ENCODE measurements at places on chromosomes 2 and 18.

- DNase-seq = no peak
Measured at GRCh38 chr2:237218756-237219155, 133.1 kb downstream of the COPS8 start.

GRCh38 chr18:79511271-79511670, 115.5 kb downstream of the NFATC1 start:
- no peak for DNase-seq

GRCh38 chr2:129061069-129061768, 742.6 kb upstream of the HS6ST1 start:
- no peak for DNase-seq

DNA sequence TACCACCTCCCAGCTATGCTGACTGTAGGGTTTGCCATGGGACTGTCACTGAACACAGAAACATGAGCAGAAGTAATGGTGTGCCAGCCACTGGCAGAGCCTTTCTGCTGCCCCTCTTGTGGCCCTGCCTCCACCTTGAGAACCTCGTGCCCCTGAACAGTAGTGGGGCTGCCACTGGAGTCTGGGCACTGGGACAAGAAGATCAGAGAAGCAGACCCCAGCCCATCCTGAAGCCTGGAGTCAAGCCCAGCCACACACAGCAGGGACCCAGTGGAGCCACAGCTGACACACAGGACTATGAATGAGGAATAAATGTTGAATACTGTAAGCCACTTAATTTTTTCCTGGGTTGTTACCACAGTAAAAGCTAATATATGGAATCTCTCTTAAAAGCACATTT, 159.6 kb downstream of the NCKAP5 start:
- DNase-seq = no peak

DNA sequence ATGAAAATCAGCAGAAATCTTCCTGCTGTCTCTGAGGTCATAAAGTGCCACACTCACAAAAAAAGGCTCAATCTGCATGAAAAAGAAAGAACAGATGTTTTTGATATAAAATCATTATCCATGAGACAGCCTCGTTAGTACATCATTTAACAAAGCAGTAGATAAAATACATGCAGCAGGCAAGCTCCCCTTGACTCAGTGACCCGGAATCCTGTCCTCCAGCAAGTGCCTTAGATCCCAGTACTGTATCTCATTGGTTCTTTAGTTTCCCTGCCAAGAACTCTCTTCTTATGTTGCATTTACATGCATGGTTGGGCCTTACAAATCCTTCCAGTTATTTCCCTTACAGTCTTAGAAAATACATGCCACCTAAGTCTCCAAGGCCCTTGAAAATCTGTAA, 148.9 kb upstream of the CCDC195 start:
- no peak for DNase-seq

GRCh38 chr2:202158796-202159195, 79.6 kb downstream of the SUMO1 start:
- no peak for DNase-seq

GRCh38 chr18:47993409-47993808, 63.0 kb upstream of the SMAD2 start:
- no peak for DNase-seq

DNA sequence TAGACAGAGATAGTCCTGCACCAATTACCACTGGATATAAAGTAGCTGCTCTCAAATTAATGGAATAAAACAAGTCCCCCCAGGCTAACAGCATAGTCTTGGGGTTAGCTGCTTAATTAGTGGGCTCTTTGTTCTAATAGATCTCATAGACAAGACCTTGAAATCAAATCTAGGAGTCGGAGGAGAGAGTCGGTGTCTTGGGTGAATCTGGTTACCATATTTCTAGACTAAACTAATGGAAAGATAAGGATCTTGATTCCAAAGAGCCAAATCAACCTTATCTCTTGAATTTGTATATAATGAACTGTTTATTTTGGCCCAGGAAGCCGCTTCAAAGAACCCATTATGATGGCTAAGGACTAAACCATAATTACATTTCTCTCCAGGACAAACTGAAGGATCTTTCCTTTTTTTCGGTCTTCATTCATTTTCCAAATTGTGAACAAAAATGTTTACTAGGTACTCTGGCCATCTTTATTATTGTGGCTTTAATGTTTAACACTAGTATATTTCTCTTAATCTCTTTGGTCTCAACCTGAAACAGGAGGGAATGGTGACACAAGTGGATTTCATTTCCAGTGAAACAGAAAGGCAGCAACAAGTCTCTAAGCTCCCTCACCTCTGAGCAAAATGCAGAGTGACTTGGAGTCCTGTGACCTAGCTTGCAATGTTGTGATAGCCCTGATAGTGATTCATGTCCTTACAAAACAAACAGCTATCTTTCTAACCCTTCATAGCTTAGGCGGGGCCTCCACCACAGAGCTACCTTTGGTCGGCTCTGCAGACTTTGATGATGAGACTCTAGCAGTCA, 137.9 kb upstream of the PARD3B start:
- DNase-seq = no peak

GRCh38 chr18:60601249-60601648, 228.7 kb upstream of the MC4R start:
- no peak for DNase-seq

- no peak for DNase-seq
Measured at GRCh38 chr18:13306583-13306982, 88.0 kb downstream of the LDLRAD4 start.

GRCh38 chr2:41879235-41879916, 168.4 kb upstream of the PKDCC start:
- DNase-seq = no peak

GRCh38 chr2:134212746-134213145, 41.1 kb upstream of the MGAT5 start:
- DNase-seq = no peak

- no peak for DNase-seq
Measured at GRCh38 chr18:5298156-5298852, 2.8 kb upstream of the ZBTB14 start.

GRCh38 chr2:222677981-222678380, 6.5 kb downstream of the MOGAT1 start:
- DNase-seq = no peak

GRCh38 chr2:113370030-113370429, 67.5 kb upstream of the ZNG1B start:
- DNase-seq = no peak

- DNase-seq = no peak
Measured at GRCh38 chr2:165443511-165443910, 26.0 kb upstream of the CSRNP3 start.

DNA sequence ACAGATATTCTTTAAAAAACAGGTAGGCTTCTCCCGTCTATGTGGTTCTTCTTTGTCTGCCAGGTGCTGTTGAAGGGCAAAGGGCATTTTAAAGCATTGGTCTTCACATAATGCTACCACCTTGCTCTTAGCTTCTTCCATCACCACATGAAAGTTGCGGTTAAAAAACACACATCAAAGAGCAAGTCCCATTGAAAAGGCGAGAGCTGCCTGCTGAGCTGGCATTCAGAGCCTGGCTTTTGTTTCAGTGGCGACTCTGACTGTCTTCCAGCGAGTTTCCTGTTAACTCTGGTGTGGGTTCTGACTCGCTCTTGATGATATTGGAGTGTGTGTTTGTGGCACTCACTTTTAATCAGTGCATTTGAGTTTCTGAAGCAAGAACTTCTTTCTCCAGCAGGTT, 624.9 kb upstream of the FANCL start:
- DNase-seq = no peak

DNA sequence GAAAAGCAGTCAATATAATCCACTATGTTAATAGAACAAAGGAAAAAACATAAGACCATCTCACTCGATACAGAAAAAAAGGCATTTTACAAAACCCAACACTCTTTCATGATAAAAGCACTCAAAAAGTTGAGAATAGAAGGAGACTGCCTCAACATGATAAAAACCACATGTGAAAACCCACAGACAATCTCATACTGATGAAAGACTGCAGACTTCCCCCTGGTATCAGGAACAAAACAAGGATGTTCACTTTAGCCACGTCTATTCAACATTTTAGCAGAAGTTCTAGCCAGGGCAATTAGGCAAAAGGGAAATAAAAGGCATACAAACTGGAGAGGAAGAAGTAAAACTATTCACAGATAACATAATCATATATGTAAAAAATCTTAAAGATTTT, 285.9 kb downstream of the EIPR1 start:
- DNase-seq = no peak

DNA sequence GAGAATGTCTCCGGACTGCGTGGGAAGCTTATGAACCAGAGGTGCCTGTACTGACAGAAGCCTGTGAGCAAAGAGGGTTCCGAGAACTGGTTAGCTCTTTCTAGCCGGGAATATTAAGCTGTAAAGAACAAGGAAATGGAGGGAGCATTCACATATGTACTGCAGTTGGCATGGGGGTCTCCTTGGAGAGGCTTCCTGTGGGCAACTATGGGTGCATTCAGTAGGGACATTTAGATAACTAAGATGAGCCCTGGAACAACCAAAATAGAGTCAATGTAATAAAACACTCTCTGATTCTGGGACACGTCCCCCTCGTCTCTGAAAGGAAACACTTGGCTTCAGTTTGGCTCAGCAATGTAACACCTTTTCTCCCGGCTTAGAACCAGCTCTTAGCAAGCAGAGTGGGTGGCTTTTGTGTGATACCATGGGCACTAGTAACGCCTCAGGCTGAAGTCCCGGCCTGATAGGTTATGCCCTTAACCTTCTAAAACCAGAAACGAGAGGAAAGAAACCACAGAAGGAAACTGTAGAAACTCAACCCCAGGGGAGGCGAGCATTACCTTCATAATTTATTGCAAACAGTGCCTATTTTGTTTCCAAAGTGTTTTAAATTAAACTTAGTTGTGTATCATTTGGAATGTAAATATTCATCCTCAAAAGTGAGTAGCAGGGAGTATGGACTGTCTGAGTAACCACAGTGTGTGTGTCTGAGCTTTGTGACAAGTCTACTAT, 48.8 kb upstream of the LPIN2 start:
- DNase-seq = no peak

GRCh38 chr2:2253172-2254016, 77.7 kb downstream of the MYT1L start:
- no peak for DNase-seq

DNA sequence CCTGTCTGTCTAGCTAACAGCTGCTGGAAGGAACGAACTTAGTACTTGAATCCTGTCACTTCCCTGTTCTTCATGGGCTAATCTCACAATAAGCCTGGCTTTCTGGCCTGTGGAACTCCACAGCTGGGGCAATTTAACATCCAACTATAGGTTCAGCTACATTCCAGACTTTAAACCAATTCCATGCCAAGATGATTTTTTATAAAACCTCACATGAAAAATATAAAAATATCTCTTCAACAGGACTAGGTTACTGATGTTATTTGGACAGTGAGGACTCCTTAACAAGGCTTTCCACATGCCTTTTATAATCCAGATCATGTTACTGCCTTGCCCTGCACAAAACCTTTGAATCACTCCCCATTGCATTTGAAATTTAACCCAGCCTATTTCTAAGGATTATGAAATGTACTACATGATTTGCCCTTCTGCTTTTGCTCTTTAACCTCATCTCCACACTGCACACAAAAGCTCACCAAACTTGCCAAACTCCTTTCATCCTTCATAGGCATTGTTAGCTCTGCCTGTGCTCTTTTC, 863.2 kb upstream of the CHAC2 start:
- no peak for DNase-seq

GRCh38 chr18:37483221-37483971, 82.2 kb downstream of the CELF4 start:
- DNase-seq = no peak

GRCh38 chr18:55086906-55087305, 127.6 kb upstream of the CCDC68 start:
- no peak for DNase-seq

DNA sequence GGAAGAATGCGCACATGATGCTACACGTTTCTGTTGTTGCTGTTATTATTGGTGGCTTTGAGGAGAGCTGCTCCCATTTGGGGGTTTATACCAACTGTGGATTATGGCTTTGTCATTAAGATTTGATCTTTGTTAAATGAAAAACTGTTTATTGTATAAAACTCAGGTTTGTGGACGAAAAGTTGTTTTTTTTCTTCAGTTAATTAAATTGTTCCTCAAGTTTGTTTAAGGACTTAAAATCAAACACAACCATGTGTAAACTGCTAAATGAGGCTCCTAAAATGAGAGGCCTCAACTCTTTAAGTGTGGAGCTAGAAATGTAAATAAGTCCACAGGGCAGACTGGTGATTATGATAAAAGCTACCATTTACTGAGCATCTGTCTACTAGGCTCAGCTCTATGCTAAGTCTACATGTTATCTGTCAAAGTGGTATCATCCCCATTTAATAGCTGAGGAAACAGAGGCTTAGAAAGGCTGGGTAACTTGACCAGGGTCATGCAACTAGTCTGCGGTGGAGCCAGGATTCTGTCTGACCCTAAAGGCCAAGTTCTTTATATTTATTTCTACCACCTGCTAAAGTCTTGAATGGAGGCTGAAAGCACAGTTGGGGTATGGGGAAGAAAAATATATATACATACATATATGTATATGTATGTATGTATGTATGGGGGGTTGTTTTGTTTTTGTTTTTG, 4.1 kb downstream of the MYCN start:
- DNase-seq = no peak

DNA sequence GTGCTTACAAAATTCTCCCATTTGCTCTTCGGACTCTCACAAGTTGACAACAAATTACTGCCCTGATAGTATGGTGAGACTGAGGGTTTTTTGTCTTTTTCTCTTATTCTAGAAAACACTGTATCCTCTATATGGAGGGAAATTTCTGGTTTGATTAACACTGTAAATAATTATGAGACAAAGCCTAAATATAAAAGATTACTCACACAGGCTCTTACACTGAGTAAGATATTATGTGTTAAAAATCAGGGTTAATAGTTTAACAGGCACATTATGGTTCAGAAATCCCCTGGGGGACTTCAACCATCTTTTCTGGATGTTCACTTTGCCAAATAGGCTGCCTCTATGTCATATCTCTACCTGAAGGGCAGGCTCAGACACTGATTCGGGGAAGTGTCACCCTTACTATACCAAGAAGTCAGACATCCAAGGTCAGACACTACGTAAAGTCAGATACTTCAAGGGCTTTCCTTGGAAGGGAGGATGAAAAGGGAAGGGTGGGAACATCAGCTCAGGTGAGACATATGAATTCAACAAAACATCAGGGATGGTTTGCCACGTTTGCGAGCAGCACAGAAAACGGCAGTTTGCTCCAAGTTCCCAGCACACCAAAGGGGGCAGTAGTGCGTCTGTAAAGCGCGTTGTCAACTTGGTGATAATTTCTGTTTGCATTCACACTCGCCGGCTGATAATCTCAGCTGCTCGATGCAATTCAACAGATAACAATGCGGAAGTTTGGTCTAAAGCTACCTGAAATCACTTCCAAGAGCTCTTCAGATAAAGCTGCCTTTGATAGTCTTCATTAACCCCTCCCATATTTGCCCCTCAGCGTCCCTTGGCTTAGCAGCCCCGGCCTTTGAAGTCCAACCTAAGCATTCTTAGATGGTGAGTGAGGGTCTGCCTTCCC, 972 bp upstream of the RASGRP3 start:
- peak; percentile 60 for DNase-seq

DNA sequence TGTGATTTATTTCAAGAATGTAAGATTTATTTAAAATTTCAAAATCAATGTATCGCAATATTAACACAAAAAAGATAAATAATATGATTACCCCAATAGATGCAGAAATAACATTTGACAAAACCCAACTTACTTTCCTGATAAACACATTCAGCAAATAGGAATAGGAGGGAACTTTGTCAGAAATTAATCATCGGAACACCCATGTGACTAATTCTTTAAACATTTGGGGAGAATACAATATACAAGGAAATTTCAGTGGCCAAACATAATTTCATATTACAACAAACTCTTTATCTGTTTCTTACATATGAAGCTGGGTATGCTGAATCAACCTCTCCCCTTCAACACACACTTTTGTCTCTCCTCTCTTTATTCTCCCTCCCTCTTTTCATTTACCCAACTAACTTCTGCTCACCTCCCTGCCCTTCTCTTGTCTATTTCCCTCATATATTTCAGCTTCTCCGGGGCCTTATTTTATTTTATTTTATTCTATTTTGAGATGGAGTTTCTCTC, 309.6 kb upstream of the CNTNAP5 start:
- no peak for DNase-seq
